ENCODE measurements at places on chromosomes 1 and 21. TPM values are rescaled to one million over a fixed set of nuclear protein-coding genes. Genes with fewer than 3 reads are reported as not detected.
A peak's percentile ranks its signal among the peaks of the same experiment; 100 is the strongest.

DNA sequence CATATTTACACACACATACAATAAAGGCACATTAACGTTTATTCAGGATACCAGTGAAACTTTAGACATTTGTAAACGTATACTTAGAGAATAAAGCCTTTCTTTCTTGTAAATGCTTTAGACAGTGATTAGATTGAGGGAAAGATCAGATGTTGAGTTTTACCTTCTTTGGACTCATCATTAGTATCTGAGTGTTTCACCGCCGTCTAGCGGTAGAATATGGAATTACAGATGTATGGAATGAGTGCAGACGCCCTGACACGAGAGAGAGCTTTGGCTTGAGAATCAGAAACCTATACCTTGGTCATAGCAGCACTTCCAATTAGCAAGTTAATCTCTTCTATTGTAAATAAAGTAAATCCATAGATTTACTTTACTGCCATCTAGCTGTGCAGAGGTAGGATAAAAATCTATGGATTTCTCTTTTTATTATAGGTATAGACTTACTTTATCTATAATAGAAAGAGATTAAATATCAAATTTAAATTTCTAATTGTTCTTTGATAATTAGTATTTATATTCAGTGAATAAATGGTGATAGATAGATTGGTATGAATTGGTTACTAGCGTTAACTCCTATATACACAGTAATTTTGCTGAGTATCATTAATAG lies 12.6 kb downstream of the FLG2 start:
- H3K36me3 ChIP-seq, result no peaks in the 10 kb centered on the region

- DNase-seq, result no peak
- H3K27ac ChIP-seq, result peak overlapping the region; percentile 98
- H3K4me1 ChIP-seq, result peaks cover 33% of the 10 kb centered on the region
- H3K36me3 ChIP-seq, result peaks cover 39% of the 10 kb centered on the region
Measured at GRCh38 chr1:32179193-32179442, 357 bp upstream of the TXLNA start.

SYT11 gene
- 9.2 TPM for total RNA-seq

GRCh38 chr21:16082038-16082816 lies 352.4 kb downstream of the USP25 start:
- DNase-seq, result no peak
- H3K36me3 ChIP-seq, result no peaks in the 10 kb centered on the region
- H3K4me1 ChIP-seq, result no peaks in the 10 kb centered on the region

GRCh38 chr1:24964811-24965570 lies 34.9 kb upstream of the RUNX3 start:
- peak overlapping the region; percentile 99 for H3K4me3 ChIP-seq
- H3K4me1 ChIP-seq, result peaks cover 63% of the 10 kb centered on the region
- DNase-seq, result peak; percentile 99
- H3K27me3 ChIP-seq, result no peaks in the 10 kb centered on the region

PLD5 gene
- total RNA-seq, result not detected

DNA sequence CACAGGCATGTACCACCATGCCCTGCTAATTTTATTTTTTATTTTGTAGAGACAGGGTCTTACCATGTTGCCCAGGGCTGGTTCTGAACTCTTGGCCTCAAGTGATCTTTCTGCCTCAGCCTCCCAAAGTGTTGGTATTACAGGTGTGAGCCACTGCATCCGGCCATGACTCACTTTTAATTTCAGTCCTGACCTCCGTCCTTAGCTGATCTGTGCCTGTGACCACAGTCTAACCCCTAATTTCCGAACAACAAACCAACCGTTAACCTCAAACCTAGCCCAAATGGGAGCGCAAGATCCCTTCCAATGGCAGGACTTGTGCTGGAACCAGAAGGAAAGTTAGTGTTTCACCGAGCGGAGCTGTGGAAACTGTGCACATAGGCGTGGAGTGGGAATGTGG lies 29.3 kb upstream of the MAN1C1 start:
- H3K27me3 ChIP-seq, result no peaks in the 10 kb centered on the region
- no peak overlapping the region for H3K27ac ChIP-seq
- H3K4me3 ChIP-seq, result no peak overlapping the region

- peaks cover 21% of the 10 kb centered on the region for H3K36me3 ChIP-seq
- H3K4me1 ChIP-seq, result peaks cover 28% of the 10 kb centered on the region
- no peak for DNase-seq
Measured at GRCh38 chr1:23741609-23742008, 1.7 kb upstream of the ELOA start.

DNA sequence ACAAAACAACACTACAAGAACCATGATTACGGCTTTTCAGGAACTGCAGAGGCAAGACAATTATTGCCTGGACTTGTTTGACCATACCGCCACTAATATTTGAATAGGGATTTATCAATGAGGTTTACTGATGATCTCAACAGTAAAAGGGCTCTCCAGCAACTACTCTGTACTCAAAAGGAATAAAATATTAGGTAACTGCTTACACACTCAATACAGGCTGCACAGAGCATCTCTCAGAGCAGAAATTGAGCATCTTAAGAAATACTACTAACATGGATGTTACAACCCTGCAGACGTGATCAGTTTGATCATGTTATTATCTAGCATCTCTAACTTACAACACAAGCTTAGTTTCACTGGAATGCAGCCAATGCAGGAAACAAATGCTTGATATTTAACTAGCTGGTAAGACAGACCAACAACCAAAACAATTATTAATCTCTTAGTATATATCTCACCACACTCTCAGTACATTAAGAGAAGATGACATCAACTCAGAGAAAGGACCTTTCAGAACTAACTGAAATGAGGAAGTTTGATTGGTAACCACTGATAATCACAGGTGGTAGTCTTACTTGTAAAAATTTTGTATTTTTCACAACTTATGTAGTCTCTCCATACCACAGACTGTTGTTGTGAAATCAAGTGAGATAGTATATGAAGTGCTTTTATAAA lies 52.2 kb downstream of the PUM1 start:
- H3K27me3 ChIP-seq, result no peaks in the 10 kb centered on the region
- no peak overlapping the region for H3K4me3 ChIP-seq
- H3K27ac ChIP-seq, result peak overlapping the region; percentile 13
- H3K4me1 ChIP-seq, result peaks cover 69% of the 10 kb centered on the region

DNA sequence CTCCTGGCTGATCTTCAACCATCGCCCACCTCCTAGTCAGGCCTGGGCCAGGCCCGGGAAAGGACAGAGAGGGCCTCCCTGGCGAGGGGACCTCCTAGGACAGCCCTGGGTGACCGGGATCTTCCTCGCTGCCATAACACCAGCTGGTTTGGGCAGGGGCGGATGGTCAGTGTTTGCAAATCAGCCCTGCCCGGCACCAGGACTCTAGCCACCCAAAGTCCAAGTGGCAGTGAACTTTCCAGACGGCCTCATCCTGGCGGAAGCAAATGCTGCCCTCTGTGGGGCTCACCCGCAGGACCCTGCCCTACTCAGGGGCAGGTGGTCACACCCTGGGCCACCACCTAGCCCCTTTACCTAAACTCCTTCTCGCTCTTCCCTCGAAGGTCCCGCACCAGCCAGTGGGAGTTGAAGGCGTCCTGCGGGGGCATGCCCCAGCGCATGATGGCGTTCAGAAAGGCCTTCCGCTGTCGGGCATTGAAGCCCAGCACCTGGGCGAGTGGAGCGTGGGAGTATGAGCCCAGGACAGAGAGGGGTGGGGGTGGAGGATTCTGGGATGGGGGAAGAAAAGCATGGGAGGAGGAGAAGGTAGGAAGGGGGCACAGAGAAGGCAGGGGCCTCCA lies 55.3 kb downstream of the CHD5 start:
- H3K4me3 ChIP-seq, result no peak overlapping the region
- peaks cover 9% of the 10 kb centered on the region for H3K4me1 ChIP-seq
- no peak for DNase-seq
- peaks cover 4% of the 10 kb centered on the region for H3K27me3 ChIP-seq
- no peaks in the 10 kb centered on the region for H3K36me3 ChIP-seq
- no peak overlapping the region for H3K27ac ChIP-seq

DNA sequence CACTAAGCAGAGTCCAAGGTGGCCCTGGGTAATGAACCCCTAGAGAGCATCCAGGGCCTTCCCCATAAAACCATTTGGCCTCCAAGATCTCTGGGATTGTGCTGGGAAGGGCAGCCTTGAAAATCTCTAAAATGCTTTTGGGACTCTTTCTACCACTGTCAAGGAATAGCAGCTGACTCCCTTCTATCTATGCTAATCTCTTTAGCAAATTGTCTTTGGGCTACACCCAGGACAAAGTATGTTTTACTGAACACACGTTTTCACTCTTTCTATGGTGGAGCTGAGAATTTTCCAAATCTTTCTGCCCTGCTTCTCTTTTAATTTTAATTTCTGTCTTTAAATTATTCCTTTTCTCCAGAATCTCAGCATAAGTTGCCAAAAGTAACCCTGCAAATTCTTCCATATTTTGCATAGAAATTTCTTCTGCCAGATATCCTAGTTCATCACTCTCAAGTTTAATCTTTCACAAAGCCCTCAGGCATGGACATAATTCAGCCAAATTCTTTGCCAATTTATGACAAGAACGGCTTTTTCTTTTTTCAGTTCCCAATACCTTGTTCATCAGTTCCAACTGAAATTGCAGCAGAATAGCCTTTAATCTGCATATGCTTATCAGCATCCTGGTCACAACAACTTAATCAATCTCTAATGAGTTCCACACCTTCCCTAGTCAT lies 687.0 kb upstream of the ADGRL4 start:
- H3K36me3 ChIP-seq, result no peaks in the 10 kb centered on the region
- H3K27me3 ChIP-seq, result no peaks in the 10 kb centered on the region
- no peak for DNase-seq
- H3K4me3 ChIP-seq, result no peak overlapping the region

All from activated CD8-positive, alpha-beta T cell treated with anti-CD3 and anti-CD28 coated beads for 36 hours (primary cell).